ENCODE measurements at places on chromosomes 3 and 15.

GRCh38 chr3:117439812-117440211 is 730.2 kb downstream of the TUSC7 start:
- DNase-seq, result no peak

DNA sequence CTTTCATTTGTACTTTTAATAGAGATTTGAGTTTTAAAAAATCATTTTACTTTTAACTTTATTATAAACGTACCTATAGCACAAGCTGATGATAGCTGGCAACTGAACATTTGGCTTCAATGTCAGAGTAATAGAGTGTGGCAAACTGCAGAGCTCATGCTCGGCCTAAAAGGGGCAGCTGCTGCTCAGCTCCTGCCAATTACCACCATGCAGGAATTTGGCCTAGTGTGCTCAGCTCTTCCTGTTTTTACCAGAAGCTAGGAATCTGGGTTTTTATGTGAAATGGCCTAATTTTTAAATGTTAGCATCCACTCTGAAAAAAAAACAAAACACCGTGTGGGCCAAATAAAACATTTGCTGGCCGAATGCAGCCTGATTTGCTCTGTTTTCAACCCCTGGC is 1.8 kb downstream of the IFT122 start:
- DNase-seq, result no peak

GRCh38 chr3:81778678-81779182 is 17.3 kb upstream of the GBE1 start:
- no peak for DNase-seq

DNA sequence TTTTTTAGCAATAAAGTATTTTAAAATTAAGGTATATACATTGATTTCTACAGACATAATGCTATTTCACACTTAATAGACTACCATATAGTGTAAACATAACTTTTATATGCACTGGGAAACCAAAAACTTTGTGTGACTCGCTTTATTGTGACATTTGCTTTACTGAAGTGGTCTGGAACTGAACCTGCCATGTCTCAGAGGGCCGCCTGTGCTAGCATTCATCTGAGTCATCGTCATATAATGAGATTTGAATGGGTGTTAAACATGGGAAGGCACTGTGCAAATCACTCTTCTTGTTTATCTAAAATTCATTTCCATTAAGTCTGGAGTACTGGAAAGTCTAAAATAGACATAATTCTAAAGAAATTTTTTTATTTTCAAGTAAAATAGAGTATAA is 12.9 kb downstream of the EIF2AK4 start:
- DNase-seq, result no peak

DNA sequence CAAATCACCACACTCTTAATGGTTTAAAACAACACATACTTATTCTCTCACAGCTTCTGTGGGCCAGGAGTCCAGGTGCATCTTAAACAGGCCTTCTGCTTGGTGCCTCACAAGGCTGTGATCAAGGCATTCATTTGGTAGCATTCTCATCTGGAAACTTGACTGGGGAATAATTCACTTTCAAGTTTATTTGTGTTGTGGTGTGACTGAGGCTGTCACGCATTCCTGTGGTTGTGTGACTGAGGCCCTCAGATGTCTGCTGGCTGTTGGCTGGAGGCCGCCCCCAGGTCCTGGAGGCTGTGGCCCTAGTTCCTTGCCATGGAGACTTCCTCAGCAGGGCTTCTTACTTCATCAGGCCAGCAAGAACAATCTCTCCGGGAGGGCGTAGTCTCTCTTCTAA is 16.9 kb upstream of the FAM3D start:
- DNase-seq, result no peak

DNA sequence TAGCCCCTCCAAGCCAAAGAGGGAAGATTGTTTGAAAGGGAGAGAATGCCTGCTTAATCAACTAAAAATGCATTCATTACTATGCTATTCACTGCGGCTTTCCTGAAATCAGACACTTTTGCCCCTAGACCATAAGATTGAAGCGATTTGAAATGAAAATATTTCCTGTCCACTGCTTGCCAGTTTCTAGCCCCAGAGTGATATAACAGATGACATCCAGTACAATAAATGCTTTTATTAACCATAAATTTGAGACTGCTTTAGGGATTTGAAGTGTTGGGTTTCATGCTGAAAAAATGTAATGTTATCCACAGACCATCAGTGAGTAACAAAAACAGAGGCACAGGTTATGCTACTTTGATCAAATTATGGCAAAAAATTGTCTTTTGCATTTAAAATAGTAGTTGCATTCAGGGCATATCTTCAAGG is 14.1 kb downstream of the IL17RD start:
- no peak for DNase-seq

GRCh38 chr3:31353166-31353565 is 179.6 kb upstream of the STT3B start:
- DNase-seq, result no peak

DNA sequence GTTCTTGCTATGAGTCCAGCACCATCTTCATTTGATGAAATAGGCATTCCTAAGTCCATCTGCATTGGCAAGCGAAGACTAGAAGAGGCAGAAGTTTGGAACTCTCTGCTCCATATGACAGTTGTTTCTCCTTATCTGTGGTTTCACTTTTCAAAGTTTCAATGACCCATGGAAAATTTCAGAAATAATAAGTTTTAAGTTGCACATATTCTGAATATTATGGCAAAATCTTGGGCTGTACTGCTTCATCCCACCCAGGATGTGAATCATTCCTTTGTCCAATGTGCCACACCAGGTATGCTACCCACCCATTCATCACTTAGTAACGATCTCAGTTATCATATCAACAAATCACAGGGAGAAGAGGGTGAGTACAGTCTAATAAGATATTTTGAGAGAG is 647.9 kb downstream of the GRM7 start:
- DNase-seq, result no peak

DNA sequence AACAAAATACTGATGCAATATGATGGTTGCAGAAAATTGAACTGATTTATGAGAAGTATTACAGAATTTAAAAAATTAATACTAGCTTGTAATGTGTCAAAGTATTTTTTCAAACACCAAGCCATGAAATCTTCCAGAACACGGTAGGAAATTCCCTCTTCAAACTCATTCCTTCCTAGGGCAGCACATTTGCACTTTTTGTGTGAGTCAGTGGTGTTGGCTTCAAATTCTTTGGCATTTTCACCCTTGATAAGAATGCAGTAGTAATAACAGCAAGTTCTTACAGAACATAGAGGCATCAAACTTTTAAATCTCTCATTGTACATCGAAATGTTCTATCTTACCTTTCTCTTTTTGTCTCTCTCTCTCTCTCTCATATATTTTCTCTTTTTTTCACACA is 191.8 kb downstream of the CGGBP1 start:
- DNase-seq, result no peak

- no peak for DNase-seq
Measured at GRCh38 chr3:165518346-165518745, 318.9 kb downstream of the BCHE start.

GRCh38 chr3:146134348-146135117 is 26.5 kb downstream of the PLOD2 start:
- DNase-seq, result no peak

DNA sequence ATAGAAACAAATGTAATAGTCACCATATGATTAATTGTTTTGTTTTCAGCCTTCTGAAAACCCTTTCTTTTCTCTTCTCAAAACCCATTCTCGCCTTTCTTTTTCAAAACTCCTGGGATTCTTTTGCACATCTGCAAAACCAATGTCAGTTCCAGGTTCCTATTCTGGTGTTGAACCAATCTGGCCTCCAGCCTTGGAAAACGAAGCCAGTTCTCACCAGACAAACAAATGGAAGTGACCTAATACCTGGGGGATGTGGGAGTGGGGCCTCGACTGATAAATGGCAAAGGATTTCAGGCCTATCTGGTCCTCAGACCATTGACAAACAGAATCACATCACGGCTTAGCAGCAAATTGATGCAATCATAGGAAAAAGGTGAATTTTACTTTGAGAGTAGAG is 73.0 kb downstream of the COL8A1 start:
- no peak for DNase-seq

GRCh38 chr3:119098619-119099222 is 47.2 kb upstream of the TEX55 start:
- no peak for DNase-seq

Data from stimulated activated CD8-positive, alpha-beta memory T cell treated with anti-CD3 and anti-CD28 coated beads, Interleukin-7, amount 100 ng/mL, for 1 hour (primary cell).